Naive B cell (primary cell): ENCODE measurements at places on chromosomes 16 and 17.

- no peak for DNase-seq
Measured at GRCh38 chr17:82661717-82662683, 13.8 kb upstream of the WDR45B start.

DNA sequence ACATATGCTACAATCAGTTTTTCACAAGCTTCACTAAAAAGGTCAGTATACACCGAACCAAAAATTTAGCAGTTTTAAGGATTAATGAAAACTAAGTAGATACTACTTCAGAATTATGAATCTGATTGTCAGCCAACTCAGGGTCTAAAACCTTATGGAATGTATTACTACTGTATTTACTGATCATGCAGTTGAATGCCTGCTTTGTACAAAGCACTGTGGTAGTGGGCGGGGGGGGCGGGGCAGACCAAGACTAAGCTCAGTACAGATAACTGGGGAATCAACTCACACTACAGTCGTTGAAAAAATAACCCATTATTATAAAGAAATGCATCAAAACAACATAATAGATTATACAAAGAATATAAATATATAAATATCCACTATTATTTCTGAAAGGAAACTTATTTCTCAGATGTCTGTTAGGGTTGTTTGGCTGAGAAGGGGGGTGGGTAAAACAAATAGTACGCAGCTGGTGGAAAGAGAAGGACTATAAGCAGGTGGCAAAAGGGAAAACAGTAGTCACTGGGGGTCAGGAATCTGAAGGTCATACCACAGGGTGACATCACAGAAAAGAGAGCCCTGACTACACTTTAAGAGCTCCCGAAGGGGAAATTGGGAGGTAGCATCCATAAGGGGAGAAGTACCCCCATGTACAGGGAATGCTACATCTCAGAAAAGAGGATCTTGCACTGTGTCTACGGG, 109.4 kb upstream of the AXIN2 start:
- DNase-seq: no peak

- DNase-seq: no peak
Measured at GRCh38 chr16:68798398-68798797, 44.9 kb upstream of the TANGO6 start.

GRCh38 chr17:78923660-78924453, 1.3 kb downstream of the TIMP2 start:
- DNase-seq: peak; percentile 78

DNA sequence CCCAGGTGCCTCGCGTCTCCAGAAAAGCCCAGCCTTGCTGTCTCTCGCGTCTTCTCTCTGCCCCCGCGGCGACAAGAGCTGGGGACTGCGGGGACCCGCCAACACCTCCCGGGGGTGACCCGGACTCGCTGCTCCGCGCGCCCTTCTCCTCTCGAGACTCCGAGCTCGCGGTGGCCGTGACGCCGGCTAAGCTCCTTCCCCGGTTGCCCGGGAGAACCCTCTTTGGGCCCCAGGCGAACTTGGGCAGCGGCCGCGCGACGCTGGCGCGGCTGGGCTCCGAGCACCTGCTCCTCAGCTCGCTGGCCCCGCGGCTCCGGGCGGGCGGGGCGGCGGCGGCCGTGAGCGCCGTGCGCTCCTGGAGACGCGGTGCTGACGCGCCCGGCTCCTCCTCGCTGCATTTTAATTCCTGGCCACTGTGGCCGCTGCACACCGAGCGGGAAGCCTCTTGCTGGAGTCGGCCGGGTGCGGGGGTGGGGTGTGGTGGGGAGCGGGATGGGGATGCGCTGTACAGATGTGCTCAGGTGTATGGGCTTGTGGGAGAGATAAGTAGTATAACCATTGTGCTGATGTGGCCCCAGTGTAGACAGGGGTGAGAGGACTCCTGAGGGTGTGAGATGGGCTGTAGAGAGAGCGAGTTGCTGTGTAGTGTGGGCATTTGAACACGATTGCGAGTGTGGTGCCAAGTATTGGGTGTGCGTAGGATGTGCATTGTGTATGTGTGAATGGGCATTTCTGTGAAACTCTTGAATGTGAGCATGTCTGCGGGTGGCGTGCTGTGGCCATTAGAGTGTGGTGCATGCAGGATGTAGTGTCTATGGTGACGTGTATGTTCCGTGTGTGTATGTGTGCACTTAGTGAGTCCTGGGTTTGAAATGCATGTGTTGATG, at the start of gene ASIC2:
Gene ASIC2 (minus strand): TSS at position 315 of the 887 bp plus-strand sequence.
- no peak for DNase-seq

DNA sequence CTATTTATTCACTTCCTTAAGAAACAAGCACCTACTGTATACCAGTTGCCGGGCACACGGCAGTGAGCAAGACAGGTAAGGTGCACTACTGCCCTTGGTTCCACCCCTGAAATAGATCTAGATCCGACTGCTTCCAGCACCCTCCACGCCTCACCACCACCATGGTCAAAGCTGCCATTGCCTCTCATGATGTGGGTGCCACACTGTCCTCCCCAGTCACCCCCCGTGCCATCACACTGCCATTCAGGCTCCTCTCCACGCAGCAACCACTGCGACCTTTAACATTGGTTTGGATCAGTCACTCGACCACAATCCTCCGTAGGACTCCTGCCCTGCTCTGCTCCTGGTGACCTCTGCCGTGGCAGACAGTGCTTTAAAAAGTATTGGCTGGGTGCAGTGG, 226.8 kb downstream of the CPPED1 start:
- no peak for DNase-seq

DNA sequence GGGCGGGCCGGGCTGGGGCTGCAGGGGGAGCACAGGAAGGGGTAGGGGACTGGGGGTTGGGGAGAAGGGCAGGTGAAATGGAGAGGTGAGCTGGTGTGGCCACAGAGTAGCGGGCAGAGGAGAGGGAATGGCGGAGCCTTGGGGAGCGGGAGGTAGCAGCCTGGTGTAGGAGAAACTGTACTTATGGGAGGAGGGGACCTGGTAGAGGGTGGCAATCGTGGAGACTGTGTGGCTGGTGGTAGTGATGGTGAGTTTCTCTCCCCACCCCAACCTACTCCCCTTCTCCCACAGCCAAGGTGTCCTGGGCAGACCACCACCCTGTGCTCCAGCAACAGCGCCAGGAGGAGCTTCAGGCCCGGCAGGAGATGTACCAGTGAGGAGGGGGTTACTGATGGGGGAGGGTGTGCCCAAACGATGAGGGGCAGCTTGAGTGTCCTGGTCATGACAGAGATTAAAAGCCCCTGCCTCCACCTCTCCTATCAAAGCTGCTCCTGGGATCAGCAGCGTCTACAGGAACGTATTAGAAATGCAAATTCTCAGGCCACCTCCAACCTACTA, 831 bp downstream of the ALOX15B start:
- DNase-seq: no peak
